CD4-positive, alpha-beta memory T cell (primary cell): ENCODE measurements at places on chromosomes 4 and X. TPM values are rescaled to one million over a fixed set of nuclear protein-coding genes. Genes with fewer than 3 reads are reported as not detected.
A peak's percentile ranks its signal among the peaks of the same experiment; 100 is the strongest.

Gene AKAP14
- total RNA-seq: not detected

Gene ANTXR2
- 91.6 TPM for total RNA-seq

DNA sequence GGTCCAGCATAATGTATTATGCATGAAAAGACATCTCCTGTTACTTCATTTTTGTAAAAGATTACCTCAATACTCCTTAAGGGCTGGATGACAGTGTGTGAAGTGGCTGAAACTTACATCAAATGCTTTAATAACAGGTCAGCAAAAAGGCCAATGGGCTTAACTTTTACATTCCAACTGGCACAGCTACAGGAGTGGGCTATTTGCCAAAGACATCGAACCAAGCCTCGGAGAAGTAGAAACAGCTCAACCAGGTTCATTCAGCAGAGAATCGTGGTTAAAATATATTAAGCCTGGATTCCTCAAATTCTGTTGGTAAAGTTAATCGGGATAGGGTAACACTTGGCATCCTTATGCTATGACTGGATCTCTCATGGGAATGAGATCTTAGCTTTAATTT lies 639.7 kb downstream of the TRIML1 start:
- H3K4me1 ChIP-seq: no peaks in the 10 kb centered on the region
- no peak for DNase-seq
- no peaks in the 10 kb centered on the region for H3K36me3 ChIP-seq
- H3K27me3 ChIP-seq: no peaks in the 10 kb centered on the region
- H3K27ac ChIP-seq: no peak overlapping the region
- no peak overlapping the region for H3K4me3 ChIP-seq

GRCh38 chr4:78827191-78827590 lies 51.0 kb downstream of the BMP2K start:
- no peak overlapping the region for H3K27ac ChIP-seq
- H3K4me1 ChIP-seq: no peaks in the 10 kb centered on the region
- H3K27me3 ChIP-seq: no peaks in the 10 kb centered on the region
- no peak overlapping the region for H3K4me3 ChIP-seq

- DNase-seq: no peak
- H3K4me3 ChIP-seq: no peak overlapping the region
- no peaks in the 10 kb centered on the region for H3K4me1 ChIP-seq
Observed at GRCh38 chrX:128020701-128021100, 31.5 kb downstream of the ACTRT1 start.

Gene C4orf51
- total RNA-seq: not detected

DNA sequence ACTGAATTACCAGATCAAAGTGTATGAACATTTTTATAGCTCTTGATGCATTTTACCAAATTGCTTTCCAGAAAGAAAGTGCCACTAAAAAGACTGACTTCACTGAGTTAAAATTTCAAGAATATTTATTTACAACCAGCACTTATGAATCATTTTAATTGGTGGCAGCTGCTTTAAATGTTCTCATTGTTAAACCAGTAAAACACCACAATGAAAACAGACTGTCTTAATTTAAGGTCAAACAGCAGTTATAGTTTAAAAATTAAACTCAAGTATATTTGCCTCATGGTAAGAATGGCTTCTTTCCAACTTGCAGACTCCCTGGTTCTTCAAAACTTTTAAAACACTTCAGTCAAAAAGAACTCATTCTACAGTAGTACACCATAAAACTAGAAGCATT lies 36.9 kb downstream of the AMMECR1 start:
- no peaks in the 10 kb centered on the region for H3K36me3 ChIP-seq
- H3K4me3 ChIP-seq: no peak overlapping the region
- peaks cover 13% of the 10 kb centered on the region for H3K4me1 ChIP-seq
- H3K27me3 ChIP-seq: no peaks in the 10 kb centered on the region

- no peak overlapping the region for H3K4me3 ChIP-seq
- H3K27me3 ChIP-seq: no peaks in the 10 kb centered on the region
- H3K36me3 ChIP-seq: no peaks in the 10 kb centered on the region
- DNase-seq: no peak
Observed at GRCh38 chr4:43133566-43133965, 241.1 kb downstream of the GRXCR1 start.

Gene SOWAHD
- total RNA-seq: 2.0 TPM

DNA sequence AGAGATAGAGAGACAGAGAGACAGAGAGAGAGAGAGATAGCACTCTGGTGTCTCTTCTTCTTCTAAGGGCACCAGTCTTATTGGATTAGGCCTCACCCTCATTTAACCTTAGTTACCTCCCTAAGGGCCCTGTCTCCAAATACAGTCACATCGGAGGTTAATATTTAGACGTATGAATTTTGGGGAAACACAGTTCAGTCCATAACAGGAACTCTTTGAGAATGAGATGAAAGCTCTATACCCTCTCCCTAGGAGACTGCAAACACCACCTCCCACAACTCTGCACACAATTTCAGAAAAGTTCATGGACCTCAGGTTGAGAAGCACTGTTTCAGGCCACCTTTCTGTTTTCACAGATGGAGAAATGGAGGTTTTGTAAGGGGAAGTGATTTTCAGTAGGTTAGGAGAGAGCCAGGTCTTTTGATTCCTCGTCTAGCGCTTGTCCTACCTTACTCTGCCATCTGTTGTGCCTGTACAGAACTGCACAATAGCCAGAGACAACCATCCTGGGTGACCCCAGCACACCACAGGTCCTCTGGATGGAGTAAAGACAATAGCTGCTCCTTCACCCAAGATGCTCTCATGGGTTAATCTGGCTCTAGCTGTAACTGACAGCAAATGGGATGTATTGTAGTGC lies 16.9 kb upstream of the LOC101059915 start:
- no peak overlapping the region for H3K4me3 ChIP-seq
- no peak for DNase-seq
- no peak overlapping the region for H3K27ac ChIP-seq
- H3K36me3 ChIP-seq: no peaks in the 10 kb centered on the region
- no peaks in the 10 kb centered on the region for H3K27me3 ChIP-seq

Gene PRKG2
- total RNA-seq: 2.2 TPM

DNA sequence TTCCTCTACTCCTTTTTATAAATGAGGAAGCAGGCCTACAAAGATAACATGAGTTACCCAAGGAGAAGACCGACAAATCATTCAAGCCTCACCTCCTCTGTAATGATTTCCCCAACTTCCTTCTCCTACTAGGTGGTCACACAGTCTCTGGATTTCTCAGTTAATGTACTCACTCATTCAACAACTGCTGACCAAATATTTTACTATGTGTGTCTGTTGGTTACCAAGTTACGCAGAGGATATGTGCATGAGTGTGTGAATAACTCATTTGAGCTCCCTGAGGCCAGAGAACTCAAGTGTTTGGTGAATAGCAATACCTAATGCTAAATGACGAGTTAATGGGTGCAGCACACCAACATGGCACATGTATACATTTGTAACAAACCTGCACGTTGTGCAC lies 10.4 kb downstream of the CASK start:
- H3K4me3 ChIP-seq: no peak overlapping the region

DNA sequence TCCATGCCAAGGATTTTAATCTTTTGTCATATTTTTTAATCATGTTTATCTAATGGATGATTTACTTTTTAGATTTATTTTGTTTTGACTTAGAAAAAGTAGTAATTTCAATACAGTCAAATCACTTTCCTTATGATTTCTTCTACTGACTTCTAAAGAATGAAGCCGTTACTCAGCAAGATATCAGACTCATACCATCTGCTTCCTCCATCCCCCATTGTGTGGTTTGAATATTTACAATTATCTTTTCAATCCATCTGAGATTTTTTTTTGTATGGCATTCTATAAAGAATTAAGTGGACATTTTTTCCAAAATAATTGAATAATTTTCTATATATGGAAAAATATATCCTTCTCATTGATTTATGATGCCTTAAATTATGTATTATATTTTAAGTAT lies 565.4 kb upstream of the ATOH1 start:
- H3K4me1 ChIP-seq: no peaks in the 10 kb centered on the region
- no peak for DNase-seq
- no peak overlapping the region for H3K4me3 ChIP-seq
- H3K27ac ChIP-seq: no peak overlapping the region
- H3K36me3 ChIP-seq: no peaks in the 10 kb centered on the region
- no peaks in the 10 kb centered on the region for H3K27me3 ChIP-seq

- no peaks in the 10 kb centered on the region for H3K36me3 ChIP-seq
- H3K4me3 ChIP-seq: no peak overlapping the region
- no peak overlapping the region for H3K27ac ChIP-seq
- DNase-seq: no peak
- H3K27me3 ChIP-seq: no peaks in the 10 kb centered on the region
Observed at GRCh38 chrX:150889131-150889530, 9.3 kb downstream of the CD99L2 start.

Gene SPIN4
- total RNA-seq: 3.8 TPM

GRCh38 chr4:28373601-28374000 lies 1513.0 kb downstream of the STIM2 start:
- no peak overlapping the region for H3K4me3 ChIP-seq
- no peaks in the 10 kb centered on the region for H3K27me3 ChIP-seq
- no peak overlapping the region for H3K27ac ChIP-seq
- no peak for DNase-seq
- no peaks in the 10 kb centered on the region for H3K4me1 ChIP-seq

DNA sequence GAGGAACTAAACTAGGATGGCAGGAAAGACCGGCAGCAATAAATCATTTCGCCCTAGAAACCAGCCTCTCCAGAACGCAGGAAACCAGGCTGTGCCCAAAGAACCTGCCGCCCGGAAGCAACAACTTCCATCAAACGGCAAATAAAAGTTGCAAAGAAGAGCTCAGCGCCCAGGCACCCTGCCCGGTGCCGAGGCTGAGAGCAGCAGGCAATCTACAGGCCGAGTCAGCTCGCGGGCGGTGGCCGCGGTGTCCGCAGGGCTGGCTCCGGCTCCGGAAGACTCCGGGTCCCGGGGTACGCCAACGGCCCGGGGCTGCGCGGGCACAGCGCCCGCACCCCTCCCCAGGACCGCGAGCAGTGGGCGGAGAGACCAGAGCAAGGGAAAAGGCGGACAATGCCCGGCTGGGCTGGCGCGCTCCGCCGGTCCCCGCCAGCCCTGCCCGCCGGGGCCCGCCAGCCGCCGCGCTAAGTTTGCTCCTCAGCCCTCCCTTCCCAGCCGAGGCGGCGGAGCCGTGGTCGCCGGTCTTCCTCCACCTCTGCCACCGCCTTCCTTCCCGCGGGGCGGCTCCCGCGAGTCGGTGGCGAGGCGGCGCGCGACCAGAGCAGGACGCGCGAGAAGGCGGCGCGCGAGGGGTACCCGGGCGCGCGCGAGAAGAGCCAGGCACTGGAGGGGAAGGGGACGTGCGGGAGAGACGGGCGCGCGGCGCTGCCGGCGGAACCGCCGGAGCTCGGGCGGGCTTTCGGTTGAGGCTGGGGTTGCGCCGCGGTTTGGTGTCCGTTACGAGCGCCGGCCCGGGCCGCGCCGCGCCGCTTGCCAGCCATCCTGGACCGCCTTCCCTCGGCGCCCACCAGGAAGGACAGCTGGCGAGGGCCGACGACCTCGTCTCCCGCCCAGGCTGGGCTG lies 733 bp downstream of the FRYL start:
- H3K4me1 ChIP-seq: peaks cover 52% of the 10 kb centered on the region
- H3K27me3 ChIP-seq: no peaks in the 10 kb centered on the region
- no peaks in the 10 kb centered on the region for H3K36me3 ChIP-seq
- H3K4me3 ChIP-seq: peak overlapping the region; percentile 66

GRCh38 chr4:32128549-32128948 lies 1408.4 kb downstream of the PCDH7 start:
- H3K27ac ChIP-seq: no peak overlapping the region
- DNase-seq: no peak
- no peaks in the 10 kb centered on the region for H3K36me3 ChIP-seq
- no peak overlapping the region for H3K4me3 ChIP-seq

DNA sequence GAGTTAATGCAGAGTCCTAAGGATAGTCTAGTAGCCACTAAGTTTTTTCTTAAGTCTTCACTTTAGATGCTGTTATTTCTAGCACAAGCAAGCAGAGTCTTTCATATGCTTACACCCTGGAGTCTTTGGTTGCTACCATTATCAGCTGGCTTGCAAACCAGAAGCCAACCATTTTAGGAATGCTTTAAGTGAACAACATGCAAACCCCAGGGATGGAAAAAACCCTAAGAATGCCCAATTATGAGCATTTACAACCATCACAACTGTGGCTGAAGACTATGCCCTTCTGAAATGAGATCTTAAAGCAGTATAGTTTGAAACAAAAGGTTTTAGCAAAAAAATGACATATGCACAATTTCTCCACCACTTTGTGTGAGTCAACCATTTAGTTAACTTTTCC lies 6.6 kb downstream of the MID1IP1 start:
- H3K36me3 ChIP-seq: no peaks in the 10 kb centered on the region
- peaks cover 64% of the 10 kb centered on the region for H3K4me1 ChIP-seq
- no peaks in the 10 kb centered on the region for H3K27me3 ChIP-seq
- H3K4me3 ChIP-seq: no peak overlapping the region

DNA sequence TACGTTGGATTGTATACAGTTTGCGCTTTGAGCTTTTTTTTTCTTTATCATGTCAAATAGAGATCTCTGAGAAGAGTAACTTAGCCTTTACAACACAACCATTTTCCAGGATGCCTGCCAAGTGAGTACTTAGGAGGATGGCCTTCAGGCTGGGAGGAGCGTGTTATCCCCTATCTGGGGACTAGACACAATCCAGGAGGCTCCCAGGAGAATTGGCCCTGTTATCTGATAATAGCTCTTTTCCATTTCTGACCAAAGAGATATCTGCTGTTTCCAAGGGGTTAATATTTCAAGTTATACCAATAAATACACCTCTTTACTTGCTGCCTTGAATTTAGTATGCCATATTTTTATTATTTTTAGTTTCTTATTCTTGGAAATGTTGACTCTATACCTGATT lies 169.5 kb upstream of the SMARCAD1 start:
- no peaks in the 10 kb centered on the region for H3K27me3 ChIP-seq
- H3K4me1 ChIP-seq: no peaks in the 10 kb centered on the region
- H3K36me3 ChIP-seq: no peaks in the 10 kb centered on the region
- H3K4me3 ChIP-seq: no peak overlapping the region
- no peak for DNase-seq

Gene FATE1
- not detected for total RNA-seq

- no peaks in the 10 kb centered on the region for H3K4me1 ChIP-seq
- no peaks in the 10 kb centered on the region for H3K36me3 ChIP-seq
- no peaks in the 10 kb centered on the region for H3K27me3 ChIP-seq
- H3K4me3 ChIP-seq: no peak overlapping the region
- H3K27ac ChIP-seq: no peak overlapping the region
Observed at GRCh38 chrX:111881715-111882114, 5.7 kb downstream of the TRPC5OS start.

Gene LPAR4
- not detected for total RNA-seq

DNA sequence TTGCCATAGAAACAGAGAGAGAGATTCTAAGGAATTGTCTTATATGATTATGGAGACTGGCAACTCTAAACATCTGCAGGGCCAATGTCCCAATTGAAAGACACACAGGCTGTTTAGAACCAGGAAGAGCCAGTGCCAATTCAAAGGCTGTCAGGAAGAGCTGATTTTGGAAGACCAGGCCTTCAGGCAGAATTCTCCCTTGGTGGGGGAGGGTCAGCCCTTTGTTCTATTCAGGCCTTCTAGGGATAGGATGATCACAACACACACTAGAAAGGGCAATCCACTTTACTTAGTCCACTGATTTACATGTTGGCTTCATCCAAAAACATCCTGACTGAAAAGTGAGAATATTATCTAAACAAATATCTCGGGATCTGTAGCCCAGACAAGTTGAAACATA lies 15.2 kb downstream of the C4orf46 start:
- no peak overlapping the region for H3K4me3 ChIP-seq
- peaks cover 6% of the 10 kb centered on the region for H3K4me1 ChIP-seq
- H3K36me3 ChIP-seq: no peaks in the 10 kb centered on the region
- no peak overlapping the region for H3K27ac ChIP-seq
- no peaks in the 10 kb centered on the region for H3K27me3 ChIP-seq
